CD4-positive, alpha-beta T cell treated with Interleukin-17A for 1 hour (primary cell): ENCODE measurements at places on chromosomes 2 and 18.

DNA sequence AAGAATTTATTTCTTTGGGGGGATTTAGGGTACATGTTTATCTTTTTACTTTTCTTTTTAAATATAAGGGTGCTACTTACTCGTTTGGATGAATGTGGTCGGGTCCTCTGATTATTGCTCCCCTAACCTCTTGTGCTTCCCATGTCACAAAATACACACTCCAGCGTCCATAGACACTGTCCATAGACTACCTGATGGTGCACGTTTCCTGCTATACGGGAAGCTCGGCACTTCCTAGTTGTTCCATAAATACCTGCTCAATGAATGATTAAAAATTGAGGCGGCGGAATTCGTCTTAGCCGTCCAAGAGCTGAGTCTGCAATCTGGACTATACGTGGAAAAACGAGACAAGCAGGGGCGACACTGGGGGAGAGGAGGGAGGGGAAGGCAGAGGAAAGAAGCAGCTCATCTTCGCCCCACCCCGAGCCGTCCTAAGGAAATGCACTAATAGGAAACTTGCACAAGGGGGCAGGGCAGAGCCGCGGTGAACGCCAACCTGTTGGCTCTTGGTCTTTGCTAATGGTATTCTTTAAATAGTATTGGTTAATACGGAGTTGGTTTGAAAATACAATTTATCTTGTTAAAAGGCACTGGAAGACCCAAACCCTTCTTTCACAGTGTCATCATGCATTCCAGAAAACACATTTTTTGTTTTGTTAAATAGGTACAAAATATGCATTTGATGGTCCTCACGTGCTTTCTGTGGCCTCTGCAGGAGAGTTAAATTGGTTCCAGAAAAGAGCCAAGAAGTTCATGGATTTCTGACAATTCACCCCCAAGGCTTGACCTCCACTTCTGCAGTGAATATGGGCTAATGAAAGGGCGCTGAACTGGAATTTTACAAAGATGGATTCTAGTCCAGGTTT lies 73.0 kb upstream of the KCTD1 start:
- no peak for DNase-seq

DNA sequence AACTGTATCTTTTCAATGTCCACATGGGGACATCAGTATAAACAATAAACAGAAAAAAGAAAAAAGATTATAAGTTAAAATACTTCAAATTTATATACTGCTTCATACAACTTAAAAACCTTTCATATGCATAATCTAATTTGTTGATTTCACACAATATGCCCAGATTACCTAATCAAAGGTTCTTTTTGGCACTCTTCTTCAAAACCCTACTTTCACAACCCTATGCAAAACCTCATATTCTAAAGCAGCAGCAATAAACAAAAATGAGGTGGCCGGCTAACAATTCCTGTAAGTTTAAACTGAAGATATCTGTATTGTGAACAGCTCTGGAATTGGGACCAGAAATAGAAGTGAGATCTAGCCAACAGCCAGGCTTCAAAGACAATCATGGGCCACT lies 28.6 kb downstream of the STK17B start:
- no peak for DNase-seq

- no peak for DNase-seq
These were observed 321.9 kb upstream of the RAB12 start for GRCh38 chr18:8287196-8287885.

- no peak for DNase-seq
These were observed 3.1 kb upstream of the AQP12A start for GRCh38 chr2:240688553-240688919.

DNA sequence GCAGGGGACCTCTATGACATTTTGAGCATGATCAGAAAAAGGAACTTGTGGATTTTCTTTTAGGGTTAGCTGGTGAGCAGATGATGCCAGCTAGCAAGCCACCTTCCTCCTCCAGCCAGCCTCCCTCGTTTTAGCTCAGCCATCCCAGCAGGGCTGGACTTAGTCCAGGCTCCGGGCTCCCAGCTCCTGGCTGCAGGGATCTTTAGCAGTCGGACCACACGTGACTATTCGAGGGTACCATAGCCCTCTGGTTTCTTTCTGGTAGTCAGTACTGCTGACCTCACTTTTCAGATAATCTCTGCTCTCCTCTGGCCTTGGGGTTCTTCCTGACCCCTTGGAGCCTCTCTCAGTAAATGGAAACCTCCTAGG lies 31.8 kb downstream of the NCK2 start:
- no peak for DNase-seq

DNA sequence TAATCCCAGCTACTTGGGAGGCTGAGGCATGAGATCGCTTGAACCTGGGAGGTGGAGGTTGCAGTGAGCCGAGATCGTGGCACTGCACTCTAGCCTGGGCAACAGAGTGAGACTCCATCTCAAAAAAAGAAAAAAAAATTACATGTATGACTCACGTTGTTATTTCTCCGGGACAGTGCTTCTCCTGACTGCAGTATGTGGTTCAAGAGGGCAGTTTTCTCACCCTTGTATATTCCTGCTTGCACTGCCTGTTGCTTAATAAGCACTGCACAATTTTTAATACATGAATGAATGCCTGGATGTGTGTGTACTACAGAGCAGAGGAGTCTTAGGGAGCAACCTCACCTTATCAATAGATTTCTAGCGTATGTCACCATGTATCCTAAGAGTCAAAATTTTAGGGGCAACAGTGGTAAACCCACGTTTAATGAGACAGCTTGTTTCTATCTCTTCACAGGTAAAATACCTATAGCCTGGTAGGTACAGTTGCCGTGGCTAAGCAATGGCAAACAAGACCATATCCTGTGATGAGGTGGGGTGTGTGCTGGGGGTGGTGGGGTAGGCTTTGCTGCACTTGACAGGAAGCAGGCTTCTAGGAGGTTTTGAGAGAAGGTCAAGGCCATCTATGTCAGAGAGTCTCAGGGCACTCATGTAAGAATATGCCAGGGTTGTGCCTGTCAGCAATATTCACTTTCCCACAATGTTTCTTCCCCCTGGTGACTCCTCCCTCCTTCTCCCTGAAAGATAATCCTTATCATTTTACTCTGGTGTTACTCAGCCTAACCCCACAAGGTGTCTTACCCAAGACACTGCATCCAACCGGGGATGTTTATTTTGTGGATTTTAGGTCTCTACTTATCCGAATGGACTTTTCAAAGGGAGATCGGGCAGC lies 36.9 kb upstream of the MEX3C start:
- no peak for DNase-seq
